Activated T-helper 17 cell treated with anti-CD3 and anti-CD28 coated beads, Interleukin-2, amount 50 U/mL, for 72 hours (primary cell): ENCODE measurements at places on chromosomes 2 and 18. TPM values are rescaled to one million over a fixed set of nuclear protein-coding genes. Genes with fewer than 3 reads are reported as not detected.
A peak's percentile ranks its signal among the peaks of the same experiment; 100 is the strongest.

DNA sequence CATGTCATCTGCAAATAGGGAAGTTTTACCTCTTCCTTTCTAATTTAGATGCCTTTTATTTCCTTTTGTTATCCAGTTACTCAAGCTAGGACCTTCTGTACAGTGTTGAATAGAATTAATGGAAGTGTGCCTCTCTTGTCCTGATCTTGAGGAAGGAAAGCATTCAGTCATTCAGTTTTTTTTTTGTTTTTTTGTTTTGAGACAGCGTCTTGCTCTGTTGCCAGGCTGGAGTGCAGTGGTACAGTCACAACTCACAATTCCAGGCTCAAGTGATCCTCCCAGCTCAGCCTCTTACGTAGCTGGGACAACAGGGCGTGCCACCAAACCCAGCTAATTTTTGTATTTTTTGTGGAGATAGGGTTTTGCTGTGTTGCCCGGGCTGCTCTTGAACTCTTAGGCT, 203.9 kb upstream of the ALPP start:
- no peak for ATAC-seq

ZNF804A gene
- not detected for total RNA-seq

DNA sequence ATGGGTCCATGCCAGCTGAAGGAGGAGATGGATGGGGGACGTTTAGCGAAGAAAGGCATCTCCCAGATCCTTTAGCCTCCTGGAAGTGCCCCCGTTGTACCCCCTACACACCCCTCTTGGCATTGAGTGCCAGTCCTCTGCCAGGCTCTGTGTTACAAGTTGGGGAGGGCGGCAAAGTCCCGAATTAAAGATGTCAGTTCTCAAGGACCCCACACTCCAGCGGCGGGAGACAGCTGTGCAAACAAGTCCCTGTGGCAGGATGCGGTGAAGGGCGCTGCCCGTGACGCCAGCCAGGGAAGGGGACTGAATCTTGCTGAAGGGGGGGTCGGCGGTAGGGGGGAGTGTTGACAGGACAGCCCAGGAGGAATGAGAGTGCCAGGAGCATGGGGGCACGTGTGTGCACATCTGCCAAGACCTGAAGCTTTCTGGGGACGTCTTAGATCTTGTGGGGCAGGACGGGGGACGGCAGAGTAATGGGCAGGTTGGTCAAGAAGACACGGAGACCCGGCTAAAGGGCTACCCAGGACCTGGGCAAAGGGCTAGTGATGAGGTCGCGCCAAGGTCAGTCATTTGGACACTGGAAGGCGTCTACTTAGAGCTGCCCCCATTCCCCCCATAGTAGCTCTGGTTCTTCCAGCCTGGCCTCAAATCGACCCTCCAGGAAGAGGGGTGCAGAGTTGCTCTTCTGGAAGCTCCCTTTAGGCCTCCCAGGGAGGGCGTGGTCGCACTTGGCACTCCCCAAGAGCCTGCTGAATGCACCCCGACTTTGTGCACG, 2.8 kb upstream of the CTDSP1 start:
- ATAC-seq: peak; percentile 15

THSD7B gene
- not detected for total RNA-seq

LOXHD1 gene
- total RNA-seq: not detected

DNA sequence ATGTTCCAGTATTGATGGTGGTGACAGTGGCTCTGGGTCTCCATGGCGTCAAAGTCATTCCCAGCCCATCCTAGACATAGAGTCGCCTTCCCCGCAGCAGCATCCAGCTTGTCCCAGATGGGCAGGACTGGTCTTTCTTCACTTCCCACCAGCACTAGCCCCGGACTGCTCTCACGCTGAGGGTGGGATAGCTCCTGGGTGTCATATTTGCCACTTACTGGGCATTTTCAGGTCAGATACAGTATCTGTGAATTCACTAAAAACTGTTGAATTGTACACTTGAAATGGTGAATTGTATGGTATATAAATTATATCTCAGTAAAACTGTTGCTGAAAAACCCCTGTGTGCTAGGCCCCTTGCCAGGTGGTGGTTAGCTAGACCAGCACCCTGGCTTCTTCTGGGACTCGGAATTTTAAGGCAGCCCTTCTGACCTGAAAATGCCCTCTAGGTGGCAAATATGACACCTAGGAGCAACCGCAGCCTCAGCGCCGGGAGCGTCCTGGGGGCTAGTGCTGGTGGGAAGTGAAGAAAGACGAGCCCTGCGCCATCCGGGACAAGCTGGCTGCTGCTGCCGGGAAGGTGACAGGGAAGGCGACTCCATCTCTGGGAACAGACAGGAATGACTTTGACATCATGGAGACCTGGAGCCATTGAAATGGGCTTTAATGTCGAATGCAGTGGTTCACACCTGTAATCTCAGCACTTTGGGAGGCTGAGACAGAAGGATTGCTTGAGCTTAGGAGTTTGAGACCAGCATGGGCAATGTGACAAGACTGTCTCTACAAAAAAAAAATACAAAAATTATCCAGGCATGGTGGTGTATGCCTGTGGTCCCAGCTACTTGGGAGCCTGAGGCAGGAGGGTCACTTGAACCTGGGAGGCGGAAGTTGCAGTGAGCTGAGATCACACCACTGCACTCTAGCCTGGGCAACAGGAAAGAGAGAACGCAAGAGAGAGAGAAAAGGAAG, 56.2 kb downstream of the DDX1 start:
- no peak for ATAC-seq
